M059J (cell line): ENCODE measurements at places on chromosomes 5 and 9. TPM values are rescaled to one million over a fixed set of nuclear protein-coding genes. Genes with fewer than 3 reads are reported as not detected.

The FST gene
- total RNA-seq: 0.99 and 6.8 TPM in 2 replicates

The KCNN2 gene
- total RNA-seq: 0.15 and 0.74 TPM in 2 replicates

- no peak for DNase-seq
Observed at GRCh38 chr5:61267116-61267515, 64.9 kb upstream of the ZSWIM6 start.

The PCDHGA3 gene
- 0.49 TPM in 1 of 2 replicates, not detected in the other for total RNA-seq

- DNase-seq: no peak
Observed at GRCh38 chr9:134570151-134570621, 71.4 kb upstream of the COL5A1 start.

DNA sequence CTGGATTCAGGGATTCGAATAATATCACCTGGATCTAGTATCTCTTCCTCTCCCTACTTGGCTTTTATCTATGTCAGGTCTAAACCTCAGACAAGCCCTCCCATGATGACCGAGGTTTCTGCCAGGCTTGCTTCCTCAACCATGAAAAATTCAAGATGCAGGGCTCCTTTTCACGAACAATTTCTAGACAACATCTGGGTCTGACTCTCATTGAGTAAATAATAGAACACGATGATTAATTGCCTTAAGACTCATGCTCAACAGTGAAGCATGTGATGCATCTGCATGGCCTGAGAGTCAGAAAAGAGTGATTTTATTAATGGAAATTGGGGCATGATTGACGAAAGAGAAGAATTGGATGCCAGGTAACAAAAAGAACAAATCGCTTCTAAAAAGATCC lies 277.2 kb upstream of the ZNF608 start:
- DNase-seq: no peak

- DNase-seq: no peak
Observed at GRCh38 chr5:55925181-55925580, 69.6 kb downstream of the IL6ST start.

The RGS7BP gene
- total RNA-seq: not detected in 2 replicates

DNA sequence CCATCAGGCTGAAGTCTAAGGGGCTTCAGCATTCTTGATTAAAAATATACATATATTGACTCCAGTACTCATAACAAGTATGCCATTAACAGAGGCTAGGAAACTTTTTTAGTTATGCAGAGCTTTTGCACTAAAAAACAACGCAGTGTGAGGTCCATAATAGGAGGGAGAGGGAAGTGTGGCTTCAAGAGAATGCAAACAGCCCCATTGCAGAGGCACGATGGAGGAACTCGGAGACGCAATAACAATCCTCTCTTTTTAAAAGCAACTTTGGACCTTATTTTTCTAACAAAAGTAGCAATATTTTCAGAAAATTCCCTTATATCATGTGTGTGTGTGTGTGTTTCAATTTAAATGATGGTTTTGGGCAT lies 150.0 kb upstream of the PTCH1 start:
- DNase-seq: no peak

- DNase-seq: peak; percentile 89
Observed at GRCh38 chr5:39639618-39640089, 214.9 kb upstream of the DAB2 start.

DNA sequence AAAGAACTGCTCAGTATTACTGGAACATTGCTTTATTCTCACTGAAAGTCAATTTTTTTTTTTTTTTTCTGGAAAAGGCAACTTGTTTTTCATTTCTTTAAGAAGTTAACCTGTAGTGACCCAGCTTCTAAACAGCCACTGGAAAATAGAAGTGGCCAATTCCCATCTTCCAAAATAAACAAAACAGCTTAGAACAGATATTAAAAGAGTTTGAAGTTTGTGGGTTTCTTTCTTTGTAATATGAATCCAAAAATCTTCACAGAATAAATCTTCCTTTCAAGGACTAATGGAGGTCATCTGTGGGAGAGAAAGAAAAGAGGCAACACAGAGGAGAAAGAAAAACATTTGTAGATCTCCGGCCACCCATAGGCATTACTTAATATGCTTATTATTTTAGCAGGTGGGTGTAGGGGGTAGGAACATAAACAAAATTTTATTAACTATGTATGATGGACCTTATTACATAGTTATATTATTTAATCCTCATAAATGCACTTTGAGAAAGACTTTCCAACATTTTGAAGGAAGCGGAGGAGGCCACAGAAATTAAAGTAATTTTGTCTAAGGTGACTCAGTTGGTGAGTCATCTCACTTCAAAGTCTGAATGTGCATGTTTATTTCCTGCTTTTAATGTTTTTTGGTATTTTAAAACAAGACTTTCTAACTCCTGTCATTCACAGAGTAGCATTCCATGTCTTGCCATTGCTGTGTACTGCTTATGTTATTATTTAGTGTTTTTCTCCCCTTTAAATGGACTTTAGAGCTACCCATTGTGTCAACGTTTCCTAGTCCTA lies 1791.8 kb upstream of the WWC1 start:
- DNase-seq: peak; percentile 37

- DNase-seq: no peak
Observed at GRCh38 chr5:73739650-73740049, 113.7 kb downstream of the ARHGEF28 start.

DNA sequence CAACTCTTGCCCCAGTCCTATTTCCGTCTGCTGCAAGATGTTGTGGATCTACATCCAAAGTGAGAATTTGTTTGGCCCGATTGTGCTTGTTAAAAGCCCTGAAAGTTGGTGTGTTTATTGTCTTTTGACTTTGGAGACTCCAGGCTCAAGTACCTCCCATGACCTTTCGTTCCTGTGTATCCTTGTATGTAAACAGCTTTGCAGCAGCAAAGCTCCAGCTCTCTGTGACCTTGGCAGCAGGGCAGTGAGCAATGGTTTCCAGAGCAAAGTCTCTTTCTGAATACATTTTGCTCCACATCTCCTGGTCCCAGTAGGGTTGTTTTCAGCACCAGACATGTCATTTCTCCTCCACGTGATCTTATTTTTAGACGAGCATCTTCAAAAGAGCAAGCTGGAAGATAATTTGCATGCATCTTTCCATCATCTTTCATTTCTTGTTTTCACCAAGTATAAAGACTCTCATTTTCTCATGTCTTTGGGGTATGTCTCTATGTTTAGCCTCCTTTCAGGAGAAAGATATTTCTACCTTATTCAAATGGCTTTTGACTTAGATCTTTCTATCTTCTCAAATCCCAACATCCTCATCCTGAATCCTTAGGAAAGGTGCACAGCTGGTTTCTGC lies 68.1 kb upstream of the ERCC6L2 start:
- DNase-seq: peak; percentile 83

- DNase-seq: peak; percentile 94
Observed at GRCh38 chr5:72468024-72468423, 39.2 kb downstream of the ZNF366 start.

GRCh38 chr5:68048516-68048915 lies 167.0 kb upstream of the PIK3R1 start:
- no peak for DNase-seq

DNA sequence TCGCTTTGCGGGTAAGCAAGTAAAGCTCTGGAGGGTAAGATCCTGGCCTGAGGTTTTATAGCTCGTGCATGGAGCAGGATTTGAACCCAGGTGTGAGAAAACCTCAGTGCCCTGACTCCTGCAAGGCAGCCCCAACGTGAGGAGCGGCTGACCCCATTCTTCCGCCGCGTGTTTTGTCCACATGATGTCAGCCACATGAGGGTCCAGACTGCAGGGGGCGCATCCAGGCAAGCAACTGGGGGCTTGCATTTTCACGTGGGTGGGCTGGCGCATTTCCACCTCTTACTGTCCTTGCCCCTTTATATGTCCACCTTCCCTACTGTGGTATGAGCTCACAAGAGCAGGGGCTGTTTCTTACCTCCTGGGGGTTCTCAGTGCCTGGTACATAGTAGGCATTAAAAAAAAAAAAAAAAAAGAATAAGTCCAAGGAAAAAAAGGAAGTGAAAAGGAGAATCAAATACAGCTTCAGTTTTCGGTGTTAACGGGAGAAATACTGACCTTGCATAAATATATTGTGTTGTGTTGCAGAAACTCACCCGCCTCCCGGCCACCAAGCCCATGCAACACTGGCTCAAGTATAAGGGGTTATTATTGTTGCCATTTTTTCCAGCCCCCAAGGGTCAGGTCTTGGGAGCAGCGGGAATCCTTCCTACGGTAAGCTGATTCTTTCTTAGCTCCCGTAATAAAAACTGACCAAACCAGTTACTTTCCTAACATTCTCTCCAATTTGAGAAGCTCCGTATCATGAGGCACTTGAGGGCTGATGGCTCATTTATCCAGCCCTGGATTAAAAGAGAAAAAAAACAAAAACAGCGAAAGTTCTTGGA lies 15.0 kb downstream of the TLX3 start:
- DNase-seq: no peak

- no peak for DNase-seq
Observed at GRCh38 chr5:154345255-154345952, 100.4 kb upstream of the SAP30L start.

The SPINK5 gene
- total RNA-seq: not detected in 2 replicates

The ST6GALNAC4 gene
- total RNA-seq: 12.2 and 12.6 TPM in 2 replicates

GRCh38 chr5:625516-625915 lies 13.4 kb downstream of the CEP72 start:
- DNase-seq: no peak

The FOXD4 gene
- total RNA-seq: 0.05 TPM in 1 of 2 replicates, not detected in the other

DNA sequence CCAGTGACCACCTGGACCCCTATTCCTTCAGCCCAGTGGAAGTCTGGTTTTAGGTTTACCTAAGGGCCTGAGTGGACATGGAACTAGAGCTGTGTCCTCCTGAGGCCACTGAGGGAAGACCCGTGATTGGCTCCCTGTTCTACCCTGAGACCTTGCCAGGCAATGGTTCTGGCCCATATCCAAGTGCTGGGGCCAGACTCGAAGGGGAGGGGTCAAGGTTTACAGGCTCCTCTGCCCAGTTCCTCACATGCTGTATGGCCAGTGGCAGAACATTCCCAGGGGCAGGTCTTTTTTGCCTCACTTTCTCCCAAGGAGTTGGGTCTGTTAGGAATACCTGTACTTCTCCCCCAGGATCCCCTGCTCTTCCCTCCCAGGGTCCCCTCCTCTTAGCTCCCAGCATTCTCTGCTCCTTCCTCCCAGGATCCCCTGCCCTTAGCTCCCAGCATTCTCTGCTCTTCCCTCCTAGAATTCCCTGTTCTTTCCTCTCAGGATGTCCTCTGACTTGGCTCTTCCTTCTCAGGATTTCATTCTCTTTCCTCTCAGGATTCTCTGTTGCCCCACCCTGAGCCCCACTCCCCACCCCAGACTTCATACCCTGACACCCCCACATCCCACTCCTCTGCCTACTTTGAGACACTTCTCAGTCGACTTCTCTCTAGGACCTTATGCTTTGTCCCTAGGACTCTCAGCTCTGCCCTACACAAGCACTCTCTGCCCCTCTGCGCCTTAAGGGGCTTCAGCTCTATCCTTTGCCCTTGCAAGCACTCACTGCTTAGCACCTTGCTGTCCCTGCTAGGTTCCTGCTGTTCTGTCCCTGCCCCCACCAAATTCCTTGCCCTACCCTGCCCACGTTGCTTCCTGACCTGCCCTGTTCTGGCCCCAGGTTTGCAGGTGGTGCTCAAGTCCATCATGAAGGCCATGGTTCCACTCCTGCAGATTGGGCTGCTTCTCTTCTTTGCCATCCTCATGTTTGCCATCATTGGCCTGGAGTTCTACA lies 36.5 kb downstream of the CACNA1B start:
- no peak for DNase-seq

DNA sequence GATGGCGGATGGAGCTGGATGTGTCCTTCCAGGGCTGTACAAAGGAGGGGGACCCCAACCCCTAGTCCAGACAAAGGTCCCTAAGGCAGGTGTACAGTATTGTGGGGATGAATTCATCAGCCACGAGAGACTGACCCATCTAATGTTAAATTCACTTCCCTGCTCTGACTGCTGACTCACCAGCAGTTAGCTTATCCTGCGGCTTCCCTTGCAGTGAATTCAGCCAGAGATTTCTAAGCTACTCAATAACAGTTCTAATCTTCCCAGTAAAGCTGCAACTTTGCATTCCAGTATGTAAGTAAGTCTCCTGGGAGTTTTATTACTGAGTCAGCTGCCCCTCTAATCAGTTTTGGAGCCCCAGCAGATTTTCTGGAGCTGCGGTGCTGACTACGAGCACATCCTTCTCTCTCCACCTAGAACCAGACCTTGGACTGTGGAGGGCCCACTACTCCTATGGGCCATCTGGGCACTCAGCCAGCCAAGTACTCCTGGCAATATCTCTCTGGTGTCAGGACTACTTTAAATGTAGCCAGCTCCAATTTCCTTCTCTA lies 16.1 kb downstream of the B4GALT1 start:
- peak; percentile 97 for DNase-seq

DNA sequence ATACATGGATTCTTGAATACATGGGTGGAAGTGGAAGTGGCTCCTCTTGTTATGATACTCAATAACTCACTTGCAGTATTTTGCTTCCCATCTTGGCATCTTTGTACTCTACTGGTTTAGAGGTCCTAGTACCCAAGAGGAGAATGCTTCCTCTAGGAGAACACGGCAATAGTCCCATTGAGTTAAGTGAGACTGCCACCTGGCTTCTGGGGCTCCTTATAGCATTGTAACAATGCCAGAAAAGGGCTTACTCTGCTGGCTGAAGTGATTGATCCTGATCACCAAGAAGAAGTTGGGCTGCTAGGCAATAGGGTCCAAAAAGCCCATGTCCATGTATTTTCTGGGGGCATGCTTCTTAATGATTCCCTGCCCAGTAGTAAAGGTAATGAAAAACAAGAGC lies 627.6 kb upstream of the SGCD start:
- no peak for DNase-seq

DNA sequence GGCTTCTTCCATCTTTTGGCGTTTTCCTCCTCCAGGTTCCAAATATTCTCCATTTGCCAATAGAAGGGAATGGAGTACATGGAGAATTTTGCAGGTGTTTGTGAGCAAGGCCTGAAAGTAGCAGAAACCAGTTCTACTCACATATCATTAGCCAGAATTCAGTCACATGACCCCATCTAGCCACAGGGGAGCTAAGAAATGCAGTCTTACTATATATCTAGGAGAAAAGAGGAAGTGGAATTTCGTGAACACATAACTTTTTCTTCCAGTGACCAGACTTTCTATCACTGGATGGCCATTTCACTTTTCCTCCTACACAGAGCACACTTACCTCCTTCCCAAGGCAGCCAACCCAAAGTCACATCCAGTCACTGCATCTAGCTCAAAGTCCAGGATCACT lies 55.1 kb downstream of the LOX start:
- DNase-seq: no peak

- DNase-seq: peak; percentile 82
Observed at GRCh38 chr5:52799358-52799982, 11.8 kb downstream of the ITGA1 start.

The SGTB gene
- total RNA-seq: 3.3 and 5.1 TPM in 2 replicates
